ENCODE measurements at places on chromosomes 12 and 14.

DNA sequence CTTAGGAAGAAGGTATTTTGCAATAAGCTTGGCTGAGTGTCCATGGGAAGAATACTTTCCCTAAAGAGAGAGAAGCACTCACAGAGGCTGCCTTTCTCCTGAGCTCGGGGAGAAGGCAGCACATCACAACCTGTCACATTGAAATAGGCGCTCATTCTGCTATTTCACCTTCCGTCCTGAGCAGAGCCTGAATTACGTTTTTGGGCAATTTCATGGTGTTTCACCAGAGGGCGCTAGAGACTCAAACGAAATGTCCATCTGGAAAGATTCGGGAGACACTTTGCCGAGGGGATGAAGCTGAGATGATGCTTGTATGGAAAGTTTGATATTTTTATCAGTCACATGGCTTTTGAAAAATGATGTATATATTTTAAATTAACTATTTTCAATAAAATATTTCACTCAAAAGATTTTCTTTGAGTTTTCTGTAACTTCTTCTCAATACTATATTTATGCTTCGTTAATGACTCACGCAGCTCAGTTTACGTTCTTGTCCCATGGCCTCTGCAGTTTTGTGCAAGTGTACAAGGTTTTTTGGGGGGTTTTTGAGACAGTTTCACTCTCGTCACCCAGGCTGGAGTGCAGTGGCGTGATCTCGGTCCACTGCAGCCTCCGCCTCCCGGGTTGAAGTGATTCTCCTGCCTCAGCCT lies 17.4 kb upstream of the B4GALNT3 start:
- DNase-seq, result no peak

GRCh38 chr14:85991156-85991555 lies 461.2 kb downstream of the FLRT2 start:
- DNase-seq, result no peak

GRCh38 chr12:93483151-93483807 lies 16.0 kb downstream of the MRPL42 start:
- no peak for DNase-seq

- DNase-seq, result no peak
Measured at GRCh38 chr12:110754101-110754793, 11.6 kb upstream of the PPP1CC start.

GRCh38 chr12:119786539-119786938 lies 90.6 kb downstream of the CIT start:
- DNase-seq, result no peak

- no peak for DNase-seq
Measured at GRCh38 chr12:106452309-106452708, 94.8 kb downstream of the POLR3B start.

DNA sequence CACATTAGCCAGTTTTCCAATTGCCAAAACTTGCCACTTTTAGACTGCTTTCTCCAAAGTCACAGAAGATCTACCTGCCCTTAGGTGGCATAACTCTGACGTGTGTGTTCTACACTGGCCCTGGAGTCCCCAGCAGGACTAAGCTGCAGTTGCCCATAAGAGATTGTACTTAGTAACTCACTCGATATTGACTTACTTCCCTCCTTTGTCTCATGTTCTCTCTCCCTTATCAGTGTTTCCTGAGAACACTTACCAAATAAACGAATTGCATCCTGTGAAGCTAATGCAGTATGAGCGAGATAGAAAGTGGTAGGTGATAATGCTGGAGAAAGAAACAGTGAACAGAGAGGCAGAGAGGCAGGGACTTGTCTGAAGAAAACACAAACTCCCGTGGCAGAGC lies 117.2 kb downstream of the NUAK1 start:
- no peak for DNase-seq

- no peak for DNase-seq
Measured at GRCh38 chr12:40263616-40264409, 39.0 kb downstream of the LRRK2 start.

- no peak for DNase-seq
Measured at GRCh38 chr12:16246264-16246663, 31.2 kb downstream of the SLC15A5 start.

- DNase-seq, result no peak
Measured at GRCh38 chr12:130969223-130969622, 15.5 kb downstream of the ADGRD1 start.

DNA sequence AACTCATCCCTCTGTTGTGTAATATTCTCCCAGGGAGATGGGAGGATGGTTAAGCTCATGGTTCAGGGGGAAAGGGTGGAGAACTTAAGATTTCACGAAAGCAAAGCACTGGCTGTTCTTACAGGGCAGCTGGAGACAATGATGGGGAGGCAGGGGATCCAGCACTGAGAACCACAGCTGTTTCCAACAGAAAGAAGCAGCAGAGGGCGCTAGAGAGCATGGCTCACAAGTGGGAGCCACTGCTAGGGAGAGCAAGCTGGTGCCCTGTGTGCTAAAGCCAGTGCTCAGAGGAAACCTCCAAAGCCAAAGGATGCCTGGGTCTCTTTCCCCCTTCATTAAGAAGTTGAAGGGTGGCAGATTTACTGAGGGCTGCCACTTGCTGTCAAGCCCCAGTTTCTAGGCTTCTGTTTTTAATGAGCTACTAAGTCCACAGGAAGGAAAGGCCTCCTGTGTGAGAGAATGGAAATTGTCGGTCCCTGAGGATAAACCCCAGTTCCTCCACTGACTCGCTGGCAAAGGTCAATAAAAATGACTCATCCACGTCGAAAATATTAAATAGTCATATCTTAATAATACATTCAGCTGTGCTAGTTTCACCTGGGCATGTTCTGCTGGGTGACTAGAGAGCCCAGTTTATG lies 199.7 kb downstream of the ANO2 start:
- DNase-seq, result no peak

GRCh38 chr12:39692258-39692853 lies 72.8 kb upstream of the ABCD2 start:
- DNase-seq, result no peak

DNA sequence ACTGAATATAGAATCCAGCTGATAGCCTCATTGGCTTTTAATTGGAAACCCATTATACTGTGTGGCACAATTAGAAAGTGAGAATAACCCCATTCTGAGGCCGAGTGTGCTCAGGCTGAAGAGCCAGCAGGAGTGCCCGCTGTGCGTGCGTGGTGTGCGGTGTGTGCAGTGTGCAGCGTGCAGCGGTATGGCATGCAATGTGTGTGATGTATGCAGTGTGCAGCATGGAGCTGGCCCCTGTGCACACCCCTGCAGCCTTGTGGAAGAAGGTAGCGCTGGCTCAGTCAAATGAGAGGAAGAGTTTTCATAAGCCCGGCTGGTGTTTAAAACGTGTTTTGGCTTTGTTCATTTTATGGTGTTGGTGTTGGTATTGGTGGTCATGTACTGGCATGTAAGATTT lies 22.9 kb downstream of the CKB start:
- DNase-seq, result no peak

DNA sequence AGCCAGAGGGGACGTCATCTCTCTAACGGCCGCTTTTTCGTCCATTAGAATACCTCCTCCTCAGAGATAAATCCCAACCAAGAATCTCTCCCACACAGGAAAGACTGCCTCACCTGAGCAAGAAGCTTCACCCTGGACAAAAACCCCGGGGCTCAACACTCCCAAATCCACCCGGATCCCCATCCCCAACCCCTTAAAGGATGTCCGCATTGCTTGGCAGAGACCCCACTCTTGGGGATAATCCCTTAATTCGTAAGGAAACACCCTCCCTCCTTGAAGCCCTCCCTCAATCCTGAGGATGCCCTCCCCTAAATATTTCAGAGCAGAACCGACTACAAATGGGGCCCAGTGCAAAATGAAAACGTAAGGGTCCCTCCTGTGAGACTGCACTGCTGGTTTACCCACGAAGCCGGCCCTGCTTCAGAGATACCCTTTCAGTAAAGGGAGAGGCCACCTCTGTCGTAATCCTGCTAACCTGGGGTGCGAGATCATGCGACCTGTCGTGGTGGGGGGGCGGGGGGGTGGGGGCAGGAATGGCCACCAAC lies 655 bp upstream of the DYNLL1 start:
- DNase-seq, result no peak

- DNase-seq, result no peak
Measured at GRCh38 chr12:132559652-132560363, 50.6 kb downstream of the LRCOL1 start.

DNA sequence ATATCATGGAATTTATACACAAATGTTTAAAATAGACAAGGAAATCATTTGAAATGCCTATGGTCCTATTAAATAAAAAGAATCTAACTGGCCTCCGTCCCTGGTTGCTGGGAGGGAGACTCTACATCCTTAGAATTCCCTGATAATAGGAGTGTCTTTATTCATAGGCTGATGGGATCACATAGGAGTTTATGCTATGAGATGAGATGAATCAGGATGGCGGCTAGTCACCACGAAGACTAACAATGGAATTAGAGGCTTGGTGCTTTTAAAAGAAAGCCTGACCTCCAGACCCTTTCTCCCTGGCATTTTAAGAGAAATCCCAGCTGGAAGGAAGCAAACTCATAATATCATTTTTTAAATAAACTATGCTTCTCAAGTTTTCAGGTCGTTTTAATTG lies 69.7 kb downstream of the SEC23A start:
- no peak for DNase-seq

Data from C1 segment of cervical spinal cord (tissue), 14 donors.